ENCODE measurements at places on chromosomes 12 and 14. TPM values are rescaled to one million over a fixed set of nuclear protein-coding genes. Genes with fewer than 3 reads are reported as not detected.

The ZNF385A gene
- 0.34 TPM for total RNA-seq

GRCh38 chr12:67807814-67808213, 159.3 kb downstream of the DYRK2 start:
- no peak for DNase-seq

DNA sequence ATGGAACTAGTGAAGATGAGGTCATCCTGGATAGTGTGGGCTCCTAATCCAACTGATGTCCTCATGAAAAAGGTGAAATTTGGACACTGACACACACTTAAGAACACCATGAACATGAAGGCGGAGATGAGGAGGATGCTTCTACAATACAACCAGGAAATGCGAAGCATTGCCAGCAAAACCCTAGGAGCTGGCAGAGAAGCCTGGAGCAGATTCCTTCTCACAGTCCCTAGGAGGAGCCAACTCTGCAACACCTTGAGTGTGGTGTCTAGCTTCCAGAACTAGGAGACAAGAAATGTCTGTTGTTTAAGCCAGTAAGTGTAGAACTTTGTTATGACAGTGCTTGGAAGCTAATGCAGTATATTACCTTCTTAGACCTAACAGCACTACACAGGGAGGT, 191.9 kb upstream of the PWP1 start:
- DNase-seq, result no peak

GRCh38 chr14:56127156-56127555, 8.9 kb downstream of the PELI2 start:
- DNase-seq, result no peak

DNA sequence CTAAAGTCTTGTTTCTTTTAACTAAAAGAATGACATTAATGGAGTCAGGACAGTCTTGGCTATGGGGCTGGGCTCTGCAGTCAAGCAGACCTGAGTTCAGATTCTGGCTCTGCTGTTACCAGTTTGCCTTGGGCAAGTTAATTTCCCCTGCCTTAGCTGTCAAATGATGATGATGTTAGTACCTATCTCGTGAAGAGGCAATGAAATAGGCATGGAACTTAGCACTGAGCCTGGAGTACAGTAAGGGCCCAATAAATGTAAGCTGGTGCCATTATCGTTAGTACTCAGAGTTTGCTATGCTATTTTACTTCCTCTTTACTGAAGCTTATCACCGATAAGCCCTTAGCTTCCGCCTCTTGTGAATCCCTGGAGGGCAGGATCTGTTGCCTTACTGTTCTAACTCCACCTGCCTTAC, 8.5 kb downstream of the FBXW8 start:
- DNase-seq, result no peak

- DNase-seq, result no peak
These were observed 34.1 kb downstream of the ITGA7 start for GRCh38 chr12:55673638-55674037.

DNA sequence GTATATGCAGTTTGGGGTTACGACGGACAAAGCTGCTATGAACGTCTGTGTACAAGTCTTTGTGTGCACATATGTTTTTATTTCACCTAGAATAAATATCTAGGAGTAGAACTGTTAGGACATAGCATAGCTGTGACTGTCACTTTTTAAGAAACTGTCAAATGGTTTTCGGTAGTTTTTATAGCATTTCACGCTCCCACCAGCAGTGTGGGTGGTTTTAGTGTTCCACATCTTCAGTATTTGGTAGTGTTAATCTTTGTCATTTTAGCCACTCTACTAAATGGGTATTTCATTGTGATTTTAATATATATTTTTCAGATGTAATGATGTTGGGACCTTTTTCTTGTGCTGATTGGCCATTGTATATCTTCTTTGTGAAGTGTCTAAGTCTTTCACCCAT, 109.1 kb upstream of the BCAT1 start:
- DNase-seq, result no peak

DNA sequence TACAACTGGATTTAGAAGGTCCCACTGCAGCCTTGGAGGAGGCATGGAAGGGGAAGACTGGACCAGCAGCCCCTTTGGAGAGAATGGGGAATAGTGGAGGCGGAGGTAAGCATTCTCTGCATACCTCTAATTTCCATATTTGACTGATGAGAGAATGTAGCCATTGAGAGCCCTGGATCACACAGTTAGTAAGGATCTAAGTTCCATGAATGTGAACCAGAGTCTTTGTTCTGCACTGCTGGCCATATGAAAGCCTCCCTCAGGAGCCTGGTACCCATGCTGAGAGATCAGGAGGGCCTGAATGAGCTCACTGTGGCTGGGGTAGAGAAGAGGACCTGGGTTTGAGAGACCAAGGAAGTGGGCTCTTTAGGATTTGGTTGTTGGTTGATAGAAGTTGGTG, 192.1 kb downstream of the TMEM132C start:
- DNase-seq, result no peak

The GDF11 gene
- 1.5 TPM for total RNA-seq

DNA sequence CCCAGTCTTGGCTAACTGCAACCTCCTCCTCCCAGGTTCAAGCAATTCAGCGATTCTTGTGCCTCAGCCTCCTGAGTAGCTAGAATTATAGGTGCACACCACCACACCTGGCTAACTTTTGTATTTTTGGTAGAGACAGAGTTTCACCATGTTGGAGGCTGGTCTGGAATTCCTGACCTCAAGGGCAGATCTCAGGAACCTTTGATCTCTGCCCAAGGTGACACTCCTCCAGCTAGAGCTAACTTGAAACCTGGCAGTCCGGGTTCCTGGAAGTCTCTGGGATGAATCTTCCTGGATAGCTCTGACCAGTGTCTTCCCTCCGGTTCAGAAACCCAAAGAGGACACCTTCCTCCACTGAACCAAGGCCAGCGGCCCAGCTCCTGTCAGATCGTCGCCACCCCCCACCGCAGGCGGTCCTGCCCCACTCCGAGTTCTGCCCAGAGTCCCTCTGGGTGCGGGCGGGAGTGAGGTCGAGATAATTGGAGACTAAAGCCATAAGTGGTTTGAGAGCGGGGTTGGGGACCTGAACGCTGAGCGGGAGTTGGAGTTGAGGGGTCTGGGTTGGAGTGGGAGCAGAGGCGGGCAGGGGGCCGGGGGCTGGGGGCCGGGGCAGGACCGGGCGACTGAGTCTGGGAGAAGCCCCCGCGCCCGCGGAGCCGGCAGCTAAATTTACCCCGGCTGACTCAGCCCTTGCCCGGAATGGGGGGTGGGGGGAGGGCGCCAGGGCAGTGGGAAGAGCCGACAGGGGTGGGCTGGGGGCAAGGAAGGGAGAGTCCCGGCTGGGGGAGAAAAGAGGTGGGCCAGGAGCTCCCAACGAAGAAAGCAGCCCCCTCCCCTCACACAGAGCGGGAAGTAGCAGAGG, 4.7 kb downstream of the DDN start:
- DNase-seq, result no peak

GRCh38 chr14:86015941-86016340, 486.0 kb downstream of the FLRT2 start:
- DNase-seq, result no peak

- no peak for DNase-seq
These were observed 58.2 kb downstream of the DHRS2 start for GRCh38 chr14:23694085-23694948.

The CMAS gene
- 73.7 TPM for total RNA-seq

The SLC16A7 gene
- total RNA-seq, result 0.18 TPM

The FITM1 gene
- 2.7 TPM for total RNA-seq

All from Daoy (cell line).